ENCODE measurements at places on chromosomes 3 and 15.

GRCh38 chr3:194986208-194987043 lies 284.5 kb downstream of the XXYLT1 start:
- DNase-seq = no peak

DNA sequence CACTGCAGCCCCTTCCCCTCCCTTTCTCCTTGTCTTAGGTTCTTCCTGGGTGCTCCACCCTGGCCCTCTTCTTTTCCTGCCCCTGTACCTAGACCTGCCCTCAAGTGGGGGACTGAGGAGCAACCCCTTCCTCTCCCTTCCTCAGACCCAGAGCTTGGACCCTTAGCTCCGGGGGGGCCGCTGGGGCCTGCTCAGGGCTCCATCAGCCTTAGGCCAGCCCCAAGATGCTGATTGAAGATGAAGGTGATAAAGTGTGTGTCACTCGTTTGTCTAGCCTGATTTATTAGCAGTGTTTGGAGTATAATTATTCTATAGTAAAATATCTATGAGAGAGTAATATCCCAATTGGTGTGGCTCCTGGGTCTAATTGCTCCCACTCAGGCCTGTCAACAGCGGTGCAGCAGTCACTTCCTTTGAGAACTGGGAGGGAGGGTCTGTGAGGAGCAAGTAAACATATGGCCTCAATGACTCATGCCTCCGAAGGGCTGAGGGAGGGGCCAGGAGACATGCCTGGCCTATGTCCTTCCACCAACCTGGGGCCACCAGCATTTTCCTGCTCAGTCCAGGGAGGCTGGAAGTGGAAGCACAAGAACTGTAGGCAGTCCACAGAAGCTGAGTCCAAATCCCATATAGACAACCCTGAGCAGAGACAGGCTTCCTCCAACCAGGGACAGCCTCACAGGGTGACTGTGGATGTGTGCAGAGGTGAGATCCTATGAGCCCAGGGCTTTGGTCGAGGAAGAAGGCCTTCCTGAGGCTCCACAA lies 123.2 kb downstream of the DNAJB8 start:
- DNase-seq = no peak

GRCh38 chr15:39429898-39430357 lies 151.0 kb upstream of the THBS1 start:
- DNase-seq = no peak

- no peak for DNase-seq
These were observed 206.6 kb downstream of the TLE3 start for GRCh38 chr15:69891070-69891536.

All from suprapubic skin (tissue), 4 donors.